ENCODE measurements at places on chromosomes 7 and 10. TPM values are rescaled to one million over a fixed set of nuclear protein-coding genes. Genes with fewer than 3 reads are reported as not detected.

The CLDN15 gene
- 5.8 TPM for total RNA-seq

The ATG9B gene
- under 0.01 TPM for total RNA-seq

The HOXA6 gene
- total RNA-seq: not detected

The MYO3A gene
- not detected for total RNA-seq

The PPP3CB gene
- total RNA-seq: 32.4 TPM

The DOCK1 gene
- 86.0 TPM for total RNA-seq

The SYCE1 gene
- total RNA-seq: not detected

The UBTD1 gene
- 17.2 TPM for total RNA-seq

The PPP1R9A gene
- 1.7 TPM for total RNA-seq

The HOXA11 gene
- under 0.01 TPM for total RNA-seq

The COG5 gene
- total RNA-seq: 43.8 TPM

The SYT15 gene
- 0.15 TPM for total RNA-seq

The PNLIP gene
- not detected for total RNA-seq

The GPRIN2 gene
- not detected for total RNA-seq

The FFAR4 gene
- total RNA-seq: not detected

The NUTM2B gene
- 1.2 TPM for total RNA-seq

The BMS1 gene
- total RNA-seq: 13.6 TPM

Data from smooth muscle cell of trachea (primary cell).